Bronchial epithelial cell (primary cell): ENCODE measurements at places on chromosomes 7 and 10. TPM values are rescaled to one million over a fixed set of nuclear protein-coding genes. Genes with fewer than 3 reads are reported as not detected.

Gene AGAP9
- 2.3 and 3.7 TPM in 2 replicates for total RNA-seq

Gene FAM13C
- total RNA-seq: under 0.01 TPM in 1 of 2 replicates, not detected in the other

Gene FAM25G
- 1.4 TPM in 1 of 2 replicates, not detected in the other for total RNA-seq

DNA sequence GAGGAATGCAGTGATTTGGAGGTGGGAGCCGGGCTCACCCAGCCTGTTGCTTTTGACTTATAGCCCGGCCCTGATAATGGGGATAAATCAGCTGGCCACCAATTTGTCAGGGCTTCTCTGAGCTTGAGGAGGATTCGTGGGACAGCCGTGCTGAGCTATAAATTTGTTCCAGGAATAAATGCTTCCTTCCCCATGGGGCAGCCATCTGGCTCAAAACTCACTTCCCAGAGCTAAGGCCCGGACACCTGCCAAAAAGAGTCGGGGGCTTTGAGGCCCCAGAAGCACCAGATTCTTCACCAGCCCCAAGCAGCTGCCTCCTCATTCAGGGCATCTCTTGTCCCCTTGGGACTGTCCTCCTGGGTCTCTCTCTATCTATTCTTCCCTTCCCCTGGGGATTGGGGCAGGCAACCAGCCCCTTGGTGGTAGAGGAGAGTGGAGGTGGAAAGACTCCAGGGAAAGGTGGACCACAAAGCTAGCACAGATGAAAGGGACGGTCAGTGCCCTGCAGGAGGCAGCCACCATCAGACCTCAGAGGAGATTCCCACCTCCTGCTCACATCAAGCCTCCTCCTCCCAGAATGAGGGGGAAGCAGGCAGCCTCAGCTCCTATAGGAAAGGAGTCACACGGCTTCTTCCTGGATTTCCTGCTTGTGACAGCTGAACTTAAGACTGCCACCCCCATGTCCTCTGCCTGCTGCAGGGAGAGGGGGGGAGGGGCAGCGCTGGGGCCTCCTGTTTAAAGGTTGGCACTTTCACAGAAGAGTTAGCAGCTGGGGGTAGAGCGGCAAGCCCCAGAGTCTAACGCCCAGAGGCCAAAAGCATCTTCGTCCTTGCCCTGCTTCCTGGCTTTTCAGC is 44.2 kb upstream of the LRRC4 start:
- no peak for DNase-seq

- DNase-seq: no peak
Observed at GRCh38 chr7:4713183-4713784, 31.2 kb downstream of the FOXK1 start.

DNA sequence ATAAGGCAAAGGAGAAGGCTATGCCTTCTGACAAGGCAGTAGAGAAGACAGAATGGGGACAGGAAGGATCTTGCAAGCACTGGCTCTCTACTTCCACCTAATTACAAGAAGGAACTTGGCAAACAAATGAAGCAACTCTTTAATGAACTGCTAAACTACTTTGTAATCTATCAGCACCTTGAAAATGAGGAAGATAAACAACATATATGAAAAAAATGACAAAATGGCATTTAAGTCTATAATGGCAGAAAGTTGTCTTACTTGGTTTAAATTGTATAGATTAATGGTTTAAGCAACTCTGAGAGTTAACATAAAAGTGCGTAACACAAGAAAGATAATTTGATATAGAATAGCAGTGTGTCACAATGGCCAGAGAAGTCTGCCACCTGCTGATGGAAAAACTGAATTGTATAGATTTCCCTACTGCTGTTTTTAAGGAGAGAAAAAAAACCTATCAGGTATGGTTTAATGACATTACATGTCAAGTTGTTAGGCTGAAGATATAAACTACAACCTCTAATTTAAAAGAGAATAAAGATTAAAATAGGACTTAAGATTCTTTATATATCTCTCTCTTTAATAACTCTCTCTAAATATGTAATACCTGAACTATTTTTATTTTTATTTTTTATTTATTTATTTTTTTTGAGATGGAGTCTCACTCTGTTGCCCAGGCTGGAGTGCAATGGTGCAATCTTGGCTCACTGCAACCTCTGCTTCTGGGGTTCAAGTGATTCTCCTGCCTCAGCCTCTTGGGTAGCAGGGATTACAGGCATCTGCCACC is 11.8 kb downstream of the NT5C3A start:
- peak; percentile 65 for DNase-seq

DNA sequence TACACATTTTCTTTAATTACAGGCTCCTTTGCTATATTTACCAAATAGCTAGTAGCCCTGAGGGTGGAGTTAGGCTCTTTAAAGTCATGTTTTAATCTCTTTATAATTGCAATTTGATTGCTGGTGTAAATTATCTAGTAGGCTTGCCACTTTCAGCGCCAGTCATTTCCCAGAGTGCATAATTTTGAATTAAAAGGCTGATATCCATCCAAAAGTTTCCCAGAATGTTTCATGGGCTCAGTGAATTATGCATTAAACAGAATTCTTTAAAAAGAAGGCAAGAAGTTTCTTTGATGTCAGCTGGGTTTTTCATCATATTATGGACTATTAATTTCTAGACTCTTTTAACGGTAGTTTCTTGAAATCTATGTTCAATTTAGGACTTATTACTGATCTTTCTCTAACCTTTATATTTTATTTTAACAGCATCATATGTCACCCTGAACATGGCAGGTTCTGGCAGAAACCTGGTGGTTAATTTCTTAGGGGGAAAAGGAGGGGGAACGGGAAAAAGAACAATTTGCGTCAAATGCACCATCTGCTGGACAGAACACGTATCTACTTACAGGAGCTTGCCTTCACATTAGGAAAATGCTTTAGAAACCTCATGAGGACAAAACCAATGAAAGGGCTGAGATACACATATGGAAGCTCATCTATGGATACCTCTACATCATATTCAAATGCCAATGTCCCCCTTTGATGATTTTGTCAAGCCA is 171.1 kb downstream of the GRM3 start:
- DNase-seq: peak; percentile 10

DNA sequence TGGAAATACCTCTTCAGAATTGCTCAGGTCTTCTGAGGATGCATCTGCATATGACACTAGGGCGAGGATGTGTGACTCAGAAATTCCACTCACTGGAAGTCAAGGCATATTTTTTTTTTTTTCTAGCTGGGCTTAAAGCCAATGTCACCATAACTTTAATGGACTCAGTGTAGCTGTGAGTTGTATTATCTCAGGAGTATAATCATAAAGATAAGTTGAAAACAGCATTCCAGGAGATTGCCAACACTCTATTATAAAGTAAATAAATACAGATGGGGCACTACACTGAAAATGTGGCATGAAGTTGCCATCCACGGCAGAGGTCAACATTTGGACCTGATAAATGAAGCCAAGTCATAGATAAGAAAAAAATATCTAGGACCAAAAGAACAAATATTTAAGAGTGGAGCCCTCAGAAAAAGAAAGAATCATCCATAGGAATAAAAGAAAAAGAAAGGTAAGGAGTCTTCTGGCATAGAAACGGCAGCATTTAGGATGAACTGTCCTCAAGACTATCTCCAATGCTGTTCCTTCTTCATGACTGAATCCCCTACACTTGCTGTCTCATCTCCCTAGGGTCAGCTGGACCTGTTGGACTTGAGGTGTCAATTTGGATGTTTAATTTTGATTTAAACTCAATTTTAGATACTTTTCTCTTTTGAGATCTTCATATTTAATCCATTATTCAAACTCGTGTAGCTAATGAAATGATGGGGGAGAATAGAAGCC is 72.9 kb upstream of the CAV2 start:
- peak; percentile 91 for DNase-seq

GRCh38 chr7:12403287-12404181 is at the start of gene VWDE:
VWDE (minus strand) TSS chr7:12403865; CDS start chr7:12403716, 149 bp downstream.
- DNase-seq: peak; percentile 30

DNA sequence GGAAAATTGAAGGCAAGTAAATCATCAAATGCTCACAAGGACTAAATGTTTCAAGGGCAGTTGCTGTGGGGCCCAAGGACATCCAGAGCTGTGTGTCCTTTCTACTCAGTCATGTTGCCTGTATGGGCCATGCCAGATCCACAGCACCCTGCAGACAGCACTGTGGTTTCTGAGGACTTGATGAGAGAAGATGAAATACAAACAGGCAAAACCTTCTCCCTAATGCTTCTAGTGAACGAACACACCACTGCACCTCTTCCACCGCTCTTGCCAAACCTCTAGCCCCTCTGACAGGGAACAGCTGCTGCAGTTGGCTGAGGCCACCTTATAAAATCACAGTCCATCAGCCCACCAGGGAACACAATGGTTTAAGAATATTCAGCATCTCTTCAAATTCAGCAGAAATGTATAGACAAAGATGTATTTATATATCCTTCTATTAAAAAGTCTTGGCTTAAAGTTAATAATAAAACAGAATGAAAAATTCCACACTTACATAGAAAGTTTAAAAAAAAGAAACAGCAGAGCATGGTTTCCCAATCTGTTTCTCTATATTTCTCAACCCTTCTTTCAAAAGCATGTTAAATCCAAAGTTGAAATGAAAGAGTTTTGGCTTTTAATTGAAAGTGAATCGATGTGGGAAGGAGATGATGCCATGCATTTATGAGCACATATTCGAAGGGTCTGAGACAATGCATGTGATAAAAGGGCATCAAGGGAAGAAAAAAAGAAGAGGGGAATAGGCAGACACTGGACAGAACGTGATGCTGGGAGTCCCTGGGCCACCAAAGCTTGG is 14.0 kb downstream of the CYP3A7 start:
- DNase-seq: no peak
